Stimulated activated CD8-positive, alpha-beta memory T cell treated with anti-CD3 and anti-CD28 coated beads, Interleukin-15, amount 100 ng/mL, for 4 hours (primary cell): ENCODE measurements at places on chromosomes 13 and 19.

- no peak for DNase-seq
Measured at GRCh38 chr13:111666164-111666776, 345.8 kb downstream of the TEX29 start.

- DNase-seq = no peak
Measured at GRCh38 chr19:1690699-1691307, 38.4 kb upstream of the TCF3 start.

DNA sequence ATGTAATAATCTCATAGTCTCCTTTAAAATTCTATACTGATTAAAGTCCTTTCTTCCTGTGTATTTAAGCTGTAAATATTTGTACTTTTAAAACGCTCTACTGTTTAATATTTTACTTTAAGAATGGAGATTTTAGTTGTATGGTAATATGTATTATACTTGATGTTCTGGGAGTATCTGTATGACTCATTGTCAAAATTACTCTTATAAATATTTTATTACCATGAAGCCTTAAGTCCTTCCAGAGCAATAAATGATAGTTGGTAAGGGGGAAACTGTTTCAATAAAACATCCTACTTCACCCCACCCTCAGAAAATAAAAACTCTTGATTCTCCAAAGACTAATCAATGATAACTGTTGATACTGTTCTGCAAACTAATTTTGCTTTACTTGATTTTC is 6.4 kb downstream of the PCDH9 start:
- no peak for DNase-seq

DNA sequence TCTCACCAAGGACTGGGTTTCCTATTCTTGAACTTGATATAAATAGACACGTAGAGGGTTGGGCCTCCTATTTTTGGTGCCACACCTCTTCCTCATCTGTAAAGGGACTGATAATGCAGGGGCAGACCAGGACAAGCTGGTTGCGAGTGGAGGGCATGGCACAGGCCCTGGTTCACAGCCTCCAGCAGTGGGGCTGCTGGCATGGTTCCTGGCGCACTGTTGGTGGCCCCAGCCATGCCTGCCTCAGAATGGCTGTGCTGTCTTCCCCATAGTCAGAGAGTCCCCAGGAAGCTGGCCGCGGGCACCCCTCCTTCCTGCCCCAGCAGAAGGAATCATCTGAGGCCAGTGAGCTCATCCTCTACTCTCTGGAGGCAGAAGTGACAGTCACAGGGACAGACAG is 10.5 kb upstream of the OVOL3 start:
- no peak for DNase-seq

GRCh38 chr13:43127827-43128226 is 104.4 kb downstream of the DNAJC15 start:
- no peak for DNase-seq

- no peak for DNase-seq
Measured at GRCh38 chr19:50510121-50510670, 795 bp downstream of the JOSD2 start.

GRCh38 chr13:110525328-110526319 is 35.9 kb downstream of the RAB20 start:
- no peak for DNase-seq

GRCh38 chr13:32024750-32025149 is 6.8 kb upstream of the FRY start:
- no peak for DNase-seq
